Regular cardiac myocyte (primary cell): ENCODE measurements at places on chromosomes 4 and X. TPM values are rescaled to one million over a fixed set of nuclear protein-coding genes. Genes with fewer than 3 reads are reported as not detected.

DMP1 gene
- total RNA-seq: not detected in 2 replicates

PAGE2B gene
- total RNA-seq: not detected in 2 replicates

NAP1L3 gene
- 6.5 and 7.9 TPM in 2 replicates for total RNA-seq

GPR50 gene
- not detected in 2 replicates for total RNA-seq

TMSB15C gene
- 2.3 and 3.1 TPM in 2 replicates for total RNA-seq

SYNPO2 gene
- total RNA-seq: 13.6 and 83.4 TPM in 2 replicates

CLGN gene
- under 0.01 and 1.1 TPM in 2 replicates for total RNA-seq

DCAF12L2 gene
- total RNA-seq: under 0.01 and 0.56 TPM in 2 replicates

KLHL13 gene
- total RNA-seq: 3.4 and 7.1 TPM in 2 replicates

SCOC gene
- total RNA-seq: 72.5 and 94.7 TPM in 2 replicates

CXXC4 gene
- under 0.01 TPM in 2 replicates for total RNA-seq

EVC gene
- 22.2 and 33.8 TPM in 2 replicates for total RNA-seq

ASB5 gene
- under 0.01 and 6.2 TPM in 2 replicates for total RNA-seq

RIBC1 gene
- 0.19 and 0.28 TPM in 2 replicates for total RNA-seq

SLC4A4 gene
- total RNA-seq: 18.2 and 21.1 TPM in 2 replicates

MAGEA11 gene
- total RNA-seq: not detected in 2 replicates

RRH gene
- not detected in 2 replicates for total RNA-seq

TMEM47 gene
- total RNA-seq: 53.3 and 101 TPM in 2 replicates
